Upper lobe of left lung (tissue), 6 donors: ENCODE measurements at places on chromosomes 7 and 10. TPM values are rescaled to one million over a fixed set of nuclear protein-coding genes. Genes with fewer than 3 reads are reported as not detected.

DMTF1 gene
- total RNA-seq, result 58.6 TPM

GRCh38 chr10:67327626-67328535 is 368.1 kb downstream of the CTNNA3 start:
- peak; percentile 15 for DNase-seq

DNA sequence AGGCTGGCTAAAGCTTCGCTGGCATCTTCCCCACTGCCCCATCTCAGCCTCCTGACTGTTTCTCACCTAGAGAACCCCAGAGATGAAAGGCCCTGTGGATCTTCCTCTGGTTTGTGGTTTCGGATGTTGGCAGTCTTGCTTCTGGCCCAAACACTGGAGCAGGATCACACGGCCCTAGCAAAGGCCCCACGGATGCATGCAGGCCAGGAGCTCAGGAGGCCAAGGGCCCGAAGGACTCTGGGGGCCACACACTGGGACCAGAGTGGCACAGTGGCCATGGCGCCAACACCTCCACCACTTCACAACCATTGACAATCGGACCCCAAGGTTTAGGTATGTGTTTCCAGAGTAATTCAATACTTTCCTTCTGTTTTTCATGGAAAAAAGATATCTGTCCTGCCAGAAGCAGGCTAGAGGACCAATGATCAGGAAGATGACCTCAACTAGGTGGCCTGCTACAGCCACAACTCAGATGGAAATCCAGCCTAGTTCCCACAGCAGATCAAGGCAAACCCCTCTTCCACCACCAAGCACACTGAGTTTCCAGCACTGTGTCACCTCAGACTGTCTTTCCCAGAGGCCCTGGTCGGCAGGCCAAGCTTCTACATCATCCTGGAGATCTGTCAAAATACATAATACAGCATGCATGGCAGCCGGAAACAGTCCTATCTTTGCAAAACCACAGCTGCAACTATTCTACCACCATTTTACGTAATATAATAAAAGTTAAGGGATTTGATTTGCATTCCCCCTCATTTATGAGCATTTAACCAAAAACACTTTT is 53.0 kb downstream of the CTBP2 start:
- DNase-seq, result no peak

GRCh38 chr10:129466703-129467358 is at the start of gene MGMT:
Gene MGMT (plus strand): TSS chr10:129467241.
- peak; percentile 95 for DNase-seq

- DNase-seq, result no peak
These were observed 170.9 kb downstream of the RAMP3 start for GRCh38 chr7:45328403-45328981.

- DNase-seq, result no peak
These were observed 68.3 kb downstream of the PRKAG2 start for GRCh38 chr7:151808400-151809145.

DNA sequence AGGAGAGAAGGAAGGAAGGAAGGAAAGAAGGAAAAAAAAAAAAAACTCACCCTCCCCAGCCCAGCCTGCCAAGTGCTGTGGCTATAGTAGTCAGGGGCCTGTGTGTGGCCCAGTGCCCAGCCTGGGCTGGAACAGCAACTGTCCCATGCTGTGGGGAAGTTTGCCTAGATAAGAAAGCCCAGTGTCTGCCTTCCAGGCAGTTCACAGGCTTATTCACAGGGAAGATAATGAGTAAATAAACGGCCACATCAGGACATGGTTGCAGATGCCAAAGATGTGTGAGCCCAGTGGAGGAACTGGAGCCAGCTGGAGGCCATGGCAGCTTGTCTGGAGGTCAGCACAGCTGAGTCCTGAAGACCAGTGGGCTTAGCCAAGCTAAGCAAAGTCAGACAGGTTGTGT is 132.4 kb upstream of the FOXK1 start:
- DNase-seq, result no peak
